ENCODE measurements at places on chromosomes 12 and 14. TPM values are rescaled to one million over a fixed set of nuclear protein-coding genes. Genes with fewer than 3 reads are reported as not detected.

DNA sequence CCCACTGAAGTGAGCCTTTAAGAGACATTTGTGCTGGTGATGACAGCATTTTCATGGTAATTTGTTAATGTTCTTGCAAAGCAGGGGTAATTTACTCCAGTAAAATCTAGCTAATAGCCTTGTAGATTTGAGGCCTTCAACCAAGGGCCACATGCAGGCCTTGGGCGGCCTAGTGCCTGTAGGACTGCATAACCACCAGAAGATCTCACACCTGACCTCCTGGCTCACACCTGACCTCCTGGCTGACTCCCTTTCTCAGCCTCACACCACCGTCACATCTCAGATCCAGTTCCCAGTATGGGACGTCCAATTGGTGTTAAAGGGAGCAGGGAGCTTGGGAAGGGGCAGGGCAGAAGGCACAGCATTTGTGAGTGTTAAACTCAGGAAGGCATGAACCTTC lies 26.9 kb downstream of the C12orf42 start:
- H3K36me3 ChIP-seq, result no peaks in the 10 kb centered on the region
- no peaks in the 10 kb centered on the region for H3K4me1 ChIP-seq
- no peak overlapping the region for H3K4me3 ChIP-seq
- H3K27ac ChIP-seq, result no peak overlapping the region
- DNase-seq, result no peak

Gene RNU6-8
- total RNA-seq, result not detected

DNA sequence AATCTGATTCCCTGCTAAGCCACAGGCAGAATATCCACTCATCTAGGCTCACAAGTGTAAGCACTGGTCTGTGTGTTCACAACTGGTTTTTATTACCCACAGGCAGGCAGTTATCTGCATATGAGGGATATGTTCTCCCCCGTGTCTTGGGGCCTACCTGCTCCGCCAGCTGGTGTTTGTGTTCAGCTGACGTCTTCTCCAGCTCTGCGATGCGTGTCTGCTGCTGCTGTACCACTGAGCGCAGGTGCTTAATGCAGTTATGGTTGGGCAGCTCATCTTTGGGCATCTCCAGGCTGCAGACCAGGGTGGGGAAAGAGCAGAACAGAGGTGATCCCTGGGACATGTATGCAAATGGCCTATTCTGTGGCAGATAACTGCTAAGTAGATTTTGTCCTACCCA lies 13.7 kb downstream of the RNF41 start:
- H3K27me3 ChIP-seq, result no peaks in the 10 kb centered on the region
- H3K4me1 ChIP-seq, result no peaks in the 10 kb centered on the region
- no peak for DNase-seq
- H3K4me3 ChIP-seq, result no peak overlapping the region
- peaks cover 39% of the 10 kb centered on the region for H3K36me3 ChIP-seq
- no peak overlapping the region for H3K27ac ChIP-seq

Gene NPFF
- total RNA-seq, result not detected

- DNase-seq, result no peak
- H3K4me1 ChIP-seq, result peaks cover 15% of the 10 kb centered on the region
- no peaks in the 10 kb centered on the region for H3K27me3 ChIP-seq
- H3K27ac ChIP-seq, result no peak overlapping the region
Observed at GRCh38 chr14:105312973-105313372, 1.6 kb upstream of the PACS2 start.

Gene IFNG-AS1
- not detected for total RNA-seq

- no peaks in the 10 kb centered on the region for H3K27me3 ChIP-seq
- H3K4me3 ChIP-seq, result no peak overlapping the region
- no peaks in the 10 kb centered on the region for H3K4me1 ChIP-seq
- no peaks in the 10 kb centered on the region for H3K36me3 ChIP-seq
Observed at GRCh38 chr12:19382111-19382526, 57.2 kb upstream of the AEBP2 start.

DNA sequence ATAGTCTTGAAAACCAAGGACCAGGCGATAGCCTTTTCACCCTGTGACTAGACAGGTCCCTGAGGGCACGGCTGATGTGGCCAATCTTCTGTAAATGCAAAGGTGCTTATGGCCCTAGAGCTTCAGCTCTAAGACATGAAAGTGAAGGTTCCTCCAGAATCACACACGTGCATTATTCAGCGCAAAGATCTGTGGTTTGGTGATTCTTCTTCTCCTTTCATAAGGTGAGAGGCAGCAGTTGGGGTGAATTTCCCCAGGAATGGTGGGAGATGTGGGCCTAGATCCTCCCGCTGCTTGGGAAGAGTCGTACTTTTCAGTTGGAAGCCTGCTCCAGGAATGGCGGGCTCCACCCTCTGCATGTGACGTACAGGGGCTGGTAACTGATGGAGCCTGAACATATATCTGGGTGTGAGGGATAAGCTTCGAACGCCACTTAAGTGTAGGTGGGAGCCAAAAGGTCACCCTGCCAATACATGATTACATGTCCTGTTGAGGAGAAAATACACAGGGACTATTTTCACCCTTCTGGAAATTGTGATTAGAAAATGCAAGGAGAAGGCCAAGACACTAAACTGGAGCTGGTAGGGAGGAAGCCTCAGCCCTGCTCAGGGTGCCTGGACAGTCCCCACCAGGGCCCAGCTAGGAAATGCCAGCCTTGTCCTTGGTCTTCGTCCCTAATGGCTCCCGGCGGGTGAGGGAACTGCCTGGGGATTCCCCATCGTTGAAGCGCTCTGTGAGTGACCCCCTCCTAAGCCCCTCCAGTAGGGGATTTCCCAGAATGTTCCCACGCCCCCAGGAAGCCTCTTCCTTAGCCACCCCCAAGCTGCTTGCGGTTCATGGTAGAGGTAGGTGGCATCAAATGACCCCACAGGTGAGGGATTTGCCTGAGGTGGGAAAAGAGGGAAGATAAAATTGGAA lies 17.6 kb downstream of the BATF start:
- no peak overlapping the region for H3K4me3 ChIP-seq
- H3K4me1 ChIP-seq, result peaks cover 31% of the 10 kb centered on the region
- peaks cover 5% of the 10 kb centered on the region for H3K36me3 ChIP-seq
- no peaks in the 10 kb centered on the region for H3K27me3 ChIP-seq
- no peak overlapping the region for H3K27ac ChIP-seq

DNA sequence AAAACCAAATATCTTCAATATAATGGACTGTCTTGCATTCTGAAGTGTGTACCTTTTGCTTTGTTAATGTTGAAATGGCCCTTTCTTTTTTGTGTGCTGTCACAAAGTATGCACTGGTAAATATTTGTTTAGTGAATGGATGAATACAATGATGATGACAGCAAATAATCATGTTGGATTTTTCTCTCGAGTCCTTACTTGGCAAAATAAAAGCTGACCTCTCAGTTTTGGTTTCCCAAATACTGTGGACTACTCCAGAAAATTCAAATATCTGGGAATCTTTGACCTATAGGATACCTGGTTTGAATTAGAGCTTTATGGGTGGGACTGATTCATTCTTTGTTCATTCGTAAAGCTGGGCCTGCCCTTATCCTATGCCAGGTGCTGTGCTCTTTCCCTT lies 5.5 kb downstream of the UBE3B start:
- H3K27me3 ChIP-seq, result no peaks in the 10 kb centered on the region
- H3K36me3 ChIP-seq, result peaks cover 15% of the 10 kb centered on the region
- H3K4me3 ChIP-seq, result no peak overlapping the region
- no peak overlapping the region for H3K27ac ChIP-seq

Gene METTL1
- total RNA-seq, result 51.8 TPM

DNA sequence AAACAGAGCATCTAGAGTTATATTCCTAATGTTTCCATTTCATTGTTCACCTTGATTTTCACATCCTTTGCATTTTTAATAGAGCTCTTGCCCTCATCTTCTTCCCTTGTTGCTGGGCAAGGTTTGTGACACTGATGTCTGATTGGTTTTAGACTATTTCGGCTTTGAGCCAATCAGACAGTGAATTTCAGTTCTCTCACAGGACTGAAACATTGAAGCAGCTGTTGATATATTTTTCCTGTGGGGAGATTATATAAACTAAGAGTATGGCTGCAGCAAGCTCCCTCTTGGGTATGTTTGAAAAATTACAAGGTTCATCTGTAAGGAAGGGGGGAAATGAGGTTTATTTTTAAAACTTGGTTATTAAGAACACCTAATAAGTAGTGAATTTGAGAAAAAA lies 51.2 kb downstream of the ATF7IP start:
- no peak overlapping the region for H3K4me3 ChIP-seq
- peaks cover 8% of the 10 kb centered on the region for H3K4me1 ChIP-seq
- peak overlapping the region; percentile 48 for H3K27ac ChIP-seq

DNA sequence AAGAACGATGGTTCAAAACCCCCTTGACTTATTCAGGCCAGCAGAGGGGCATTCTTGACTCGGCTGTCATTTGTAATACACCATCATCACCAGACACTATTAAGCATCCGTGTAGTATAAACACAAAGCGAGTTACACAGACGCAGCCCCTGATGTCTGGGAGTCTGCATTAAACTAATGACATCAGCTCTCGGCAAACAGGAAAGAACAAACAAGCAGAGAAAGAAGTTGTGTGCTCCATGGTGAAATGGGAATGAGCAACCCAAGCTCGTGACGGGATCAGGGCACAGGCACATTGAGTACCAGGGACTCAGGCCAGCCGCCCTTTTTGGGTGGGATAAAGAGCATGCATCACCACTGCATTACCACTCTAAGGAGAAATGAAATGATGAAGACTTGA lies 460.1 kb downstream of the MED13L start:
- DNase-seq, result no peak
- H3K27me3 ChIP-seq, result peaks cover 17% of the 10 kb centered on the region
- no peaks in the 10 kb centered on the region for H3K4me1 ChIP-seq
- no peak overlapping the region for H3K27ac ChIP-seq

GRCh38 chr14:50875359-50876070 lies 3.7 kb downstream of the ABHD12B start:
- H3K27me3 ChIP-seq, result peaks cover 48% of the 10 kb centered on the region
- DNase-seq, result no peak
- H3K36me3 ChIP-seq, result no peaks in the 10 kb centered on the region
- no peaks in the 10 kb centered on the region for H3K4me1 ChIP-seq
- H3K27ac ChIP-seq, result no peak overlapping the region

Gene DENR
- total RNA-seq, result 83.2 TPM

- no peaks in the 10 kb centered on the region for H3K36me3 ChIP-seq
- no peak overlapping the region for H3K27ac ChIP-seq
- no peak for DNase-seq
Observed at GRCh38 chr12:4160314-4161040, 113.1 kb upstream of the CCND2 start.

Gene CCDC175
- not detected for total RNA-seq

- no peak overlapping the region for H3K4me3 ChIP-seq
- no peaks in the 10 kb centered on the region for H3K27me3 ChIP-seq
- H3K27ac ChIP-seq, result no peak overlapping the region
- no peaks in the 10 kb centered on the region for H3K36me3 ChIP-seq
- H3K4me1 ChIP-seq, result peaks cover 7% of the 10 kb centered on the region
Observed at GRCh38 chr14:88841741-88842140, 17.3 kb downstream of the TTC8 start.

- peaks cover 4% of the 10 kb centered on the region for H3K36me3 ChIP-seq
- DNase-seq, result no peak
- H3K27me3 ChIP-seq, result no peaks in the 10 kb centered on the region
- H3K4me1 ChIP-seq, result peaks cover 8% of the 10 kb centered on the region
- H3K4me3 ChIP-seq, result no peak overlapping the region
- H3K27ac ChIP-seq, result no peak overlapping the region
Observed at GRCh38 chr14:56137849-56138248, 19.6 kb downstream of the PELI2 start.

DNA sequence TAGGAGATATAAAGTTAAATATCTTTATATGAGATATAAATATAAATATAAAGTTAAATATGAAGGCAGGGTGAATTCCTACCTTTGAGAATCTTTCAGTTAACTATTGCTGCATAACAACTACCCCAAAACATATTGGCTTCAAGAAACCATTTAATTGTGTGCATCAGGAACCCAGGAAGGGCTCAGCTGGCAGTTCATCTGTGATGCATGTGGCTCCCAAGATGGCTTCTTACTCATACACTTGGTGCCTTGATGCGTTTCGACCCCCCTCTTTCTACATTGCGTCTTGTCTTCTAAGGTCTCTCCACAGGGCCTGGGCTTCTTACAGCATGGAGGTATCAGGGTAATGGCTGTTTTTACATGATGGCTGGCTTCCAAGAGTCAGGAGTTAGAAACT lies 253.9 kb upstream of the CRY1 start:
- DNase-seq, result no peak
- peaks cover 4% of the 10 kb centered on the region for H3K27me3 ChIP-seq
- H3K4me1 ChIP-seq, result peaks cover 34% of the 10 kb centered on the region
- H3K4me3 ChIP-seq, result no peak overlapping the region
- peaks cover 5% of the 10 kb centered on the region for H3K36me3 ChIP-seq

GRCh38 chr14:37711831-37712475 lies 116.5 kb downstream of the TTC6 start:
- no peak for DNase-seq
- H3K4me3 ChIP-seq, result no peak overlapping the region
- no peaks in the 10 kb centered on the region for H3K36me3 ChIP-seq
- H3K4me1 ChIP-seq, result peaks cover 4% of the 10 kb centered on the region
- H3K27me3 ChIP-seq, result no peaks in the 10 kb centered on the region

Gene ATP5F1B
- total RNA-seq, result 822 TPM

Gene PTPRR
- total RNA-seq, result 39.1 TPM

DNA sequence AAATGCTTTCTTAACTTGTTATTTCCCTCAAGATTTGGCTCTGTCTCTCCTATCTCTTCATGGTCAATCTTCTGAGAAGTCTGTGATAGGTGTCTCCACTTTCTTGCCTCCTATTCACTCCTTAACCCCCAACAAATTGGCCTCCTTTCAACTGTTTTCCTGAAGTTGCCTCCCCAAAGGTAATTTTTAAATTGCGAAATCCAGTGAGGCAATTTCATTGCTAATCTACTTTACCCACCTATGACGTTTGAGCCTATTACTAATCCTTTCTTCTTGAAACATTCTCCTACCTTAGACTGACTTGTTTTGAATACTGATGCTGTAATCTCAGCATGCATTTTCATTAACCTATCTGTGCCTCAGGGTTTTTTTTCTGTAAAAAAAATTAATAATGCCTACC lies 6.0 kb upstream of the KCNH5 start:
- peaks cover 5% of the 10 kb centered on the region for H3K4me1 ChIP-seq
- H3K4me3 ChIP-seq, result no peak overlapping the region
- no peak for DNase-seq
- H3K36me3 ChIP-seq, result no peaks in the 10 kb centered on the region
- peaks cover 37% of the 10 kb centered on the region for H3K27me3 ChIP-seq

- no peak for DNase-seq
- H3K4me1 ChIP-seq, result peaks cover 27% of the 10 kb centered on the region
- no peak overlapping the region for H3K4me3 ChIP-seq
- H3K27ac ChIP-seq, result no peak overlapping the region
Observed at GRCh38 chr12:103879048-103879692, 38.1 kb upstream of the NT5DC3 start.

GRCh38 chr14:32576088-32576795 lies 247.1 kb downstream of the AKAP6 start:
- no peak overlapping the region for H3K4me3 ChIP-seq
- DNase-seq, result peak; percentile 51
- peaks cover 37% of the 10 kb centered on the region for H3K27me3 ChIP-seq
- H3K36me3 ChIP-seq, result no peaks in the 10 kb centered on the region

Gene PIANP
- not detected for total RNA-seq

DNA sequence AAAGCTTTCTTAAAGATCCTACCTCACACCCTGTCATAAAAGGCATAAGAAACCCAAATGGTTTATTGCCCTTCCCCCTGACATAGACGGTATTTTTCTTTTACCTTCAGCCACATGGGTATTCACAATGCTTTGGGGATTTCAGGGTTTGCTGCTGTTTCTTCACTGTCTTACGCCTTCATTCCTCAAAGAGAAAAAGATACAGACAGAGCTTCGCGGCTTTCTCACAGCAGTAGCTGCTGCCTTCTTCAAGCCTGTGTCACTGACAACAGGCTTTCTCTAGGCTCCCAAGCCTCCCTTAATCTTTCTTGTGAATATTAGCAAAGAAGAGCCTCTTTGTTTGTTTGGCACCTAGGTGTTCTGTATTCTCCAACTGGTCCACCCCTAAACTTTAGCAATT lies 197.4 kb upstream of the ARID2 start:
- H3K27ac ChIP-seq, result no peak overlapping the region
- no peaks in the 10 kb centered on the region for H3K36me3 ChIP-seq
- no peak for DNase-seq
- no peaks in the 10 kb centered on the region for H3K4me1 ChIP-seq
- H3K4me3 ChIP-seq, result no peak overlapping the region

Gene BICDL1
- 25.7 TPM for total RNA-seq

Data from Calu3 (cell line).